Upper lobe of left lung (tissue), 6 donors: ENCODE measurements at places on chromosomes 2 and 18. TPM values are rescaled to one million over a fixed set of nuclear protein-coding genes. Genes with fewer than 3 reads are reported as not detected.

CRYGD gene
- total RNA-seq: not detected

CIB4 gene
- total RNA-seq: not detected

FN1 gene
- total RNA-seq: 1,134 TPM

TAF4B gene
- 4.0 TPM for total RNA-seq

SCN2A gene
- not detected for total RNA-seq

IKZF2 gene
- total RNA-seq: 14.4 TPM

ANKRD39 gene
- total RNA-seq: 12.8 TPM

STPG4 gene
- total RNA-seq: 0.44 TPM

SNED1 gene
- 37.2 TPM for total RNA-seq

NT5DC4 gene
- 0.55 TPM for total RNA-seq

EFHD1 gene
- 3.7 TPM for total RNA-seq

CHRNG gene
- not detected for total RNA-seq

SERPINB3 gene
- total RNA-seq: not detected

SLC9A2 gene
- total RNA-seq: 0.30 TPM

XDH gene
- 0.67 TPM for total RNA-seq

DNER gene
- 0.89 TPM for total RNA-seq

RBM44 gene
- total RNA-seq: 1.6 TPM

ZNF516 gene
- total RNA-seq: 32.5 TPM

LIMS4 gene
- 0.79 TPM for total RNA-seq

PFN4 gene
- total RNA-seq: not detected

SLC5A7 gene
- 0.98 TPM for total RNA-seq

IL36G gene
- not detected for total RNA-seq

OSGEPL1 gene
- 5.6 TPM for total RNA-seq

CNGA3 gene
- 0.61 TPM for total RNA-seq

SEMA4F gene
- total RNA-seq: 7.1 TPM

SP140L gene
- 15.5 TPM for total RNA-seq

FBLN7 gene
- total RNA-seq: 4.3 TPM

FASTKD1 gene
- 15.2 TPM for total RNA-seq

OSR1 gene
- 3.2 TPM for total RNA-seq

GALNT3 gene
- 14.9 TPM for total RNA-seq

CXCR1 gene
- 9.1 TPM for total RNA-seq

LYPD6B gene
- 0.43 TPM for total RNA-seq

LYG2 gene
- not detected for total RNA-seq

SULT1C2 gene
- total RNA-seq: 4.4 TPM

CCBE1 gene
- 23.6 TPM for total RNA-seq

ATP5MC3 gene
- 144 TPM for total RNA-seq

PROC gene
- total RNA-seq: not detected

HPCAL1 gene
- 285 TPM for total RNA-seq

CRYBA2 gene
- total RNA-seq: not detected

PLEKHB2 gene
- 138 TPM for total RNA-seq

PPP1CB gene
- total RNA-seq: 255 TPM

PTGR3 gene
- total RNA-seq: 26.2 TPM

MCFD2 gene
- total RNA-seq: 94.7 TPM

TRIM43 gene
- total RNA-seq: not detected

ALPG gene
- 1.0 TPM for total RNA-seq

GRHL1 gene
- 12.8 TPM for total RNA-seq

TUBA4B gene
- total RNA-seq: 2.9 TPM

TACR1 gene
- total RNA-seq: 1.3 TPM

UGT1A6 gene
- total RNA-seq: 0.33 TPM

C2orf78 gene
- not detected for total RNA-seq

ACKR3 gene
- 28.5 TPM for total RNA-seq

CDH20 gene
- total RNA-seq: not detected

ANKZF1 gene
- total RNA-seq: 26.0 TPM

HOXD13 gene
- not detected for total RNA-seq

CDK5R2 gene
- not detected for total RNA-seq

RAPGEF4 gene
- 35.2 TPM for total RNA-seq
